Stimulated activated CD8-positive, alpha-beta memory T cell treated with anti-CD3 and anti-CD28 coated beads, Interleukin-15, amount 100 ng/mL, for 48 hours (primary cell): ENCODE measurements at places on chromosomes 5 and 9.

GRCh38 chr5:80712919-80713318 is 58.1 kb upstream of the DHFR start:
- no peak for DNase-seq

DNA sequence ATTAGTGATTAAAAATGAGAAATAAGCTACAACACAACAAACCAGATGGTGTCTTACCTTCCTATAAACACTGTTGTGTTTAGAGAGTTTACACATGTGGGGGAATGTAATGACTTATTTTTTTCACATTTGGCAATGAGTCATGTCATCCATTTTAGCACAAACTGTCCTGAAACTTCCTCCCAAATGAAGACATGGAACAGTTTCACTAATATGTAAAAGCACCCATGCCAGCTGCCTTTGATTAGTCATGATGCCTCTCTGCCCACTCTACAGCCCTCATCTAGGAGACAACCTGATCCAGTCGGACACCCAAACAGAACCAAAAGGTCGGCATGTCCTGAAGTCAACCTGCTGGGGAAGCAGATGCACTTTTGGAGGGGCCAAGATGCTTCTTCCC is 98.2 kb downstream of the SEMA5A start:
- DNase-seq: no peak

DNA sequence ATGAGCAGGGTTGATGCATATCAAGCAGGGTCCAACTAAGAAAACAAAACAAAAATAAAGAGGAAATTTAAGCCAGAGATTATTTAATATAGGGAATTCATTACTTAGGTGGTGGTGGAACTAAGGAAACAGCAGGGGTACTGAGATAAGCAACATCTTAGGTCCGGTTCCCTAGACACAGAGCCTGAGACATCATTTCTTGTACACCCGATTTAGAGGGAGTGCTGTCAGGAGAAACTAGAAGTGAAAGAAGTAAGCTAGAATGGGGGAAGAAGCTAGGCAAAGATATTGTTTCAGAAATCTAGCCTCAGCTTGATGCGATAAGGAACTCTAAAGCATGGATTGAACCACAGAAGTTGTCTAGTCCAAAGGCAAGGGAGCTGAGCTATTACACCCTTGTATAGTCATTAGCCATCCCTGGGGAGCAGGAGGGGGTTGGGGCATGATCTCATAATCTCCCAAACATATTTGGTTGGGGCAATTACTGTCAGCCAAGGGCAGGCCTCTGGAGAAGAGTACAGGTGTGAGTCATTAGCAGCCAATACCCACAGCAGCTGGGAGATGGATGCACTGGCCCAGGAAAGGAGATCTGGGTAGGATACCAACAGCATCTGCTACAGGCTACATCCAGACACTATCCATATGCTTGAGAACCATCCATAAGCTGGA is 194.5 kb downstream of the ARL15 start:
- DNase-seq: no peak

- DNase-seq: no peak
These were observed 33.7 kb downstream of the BICD2 start for GRCh38 chr9:92730897-92731296.

DNA sequence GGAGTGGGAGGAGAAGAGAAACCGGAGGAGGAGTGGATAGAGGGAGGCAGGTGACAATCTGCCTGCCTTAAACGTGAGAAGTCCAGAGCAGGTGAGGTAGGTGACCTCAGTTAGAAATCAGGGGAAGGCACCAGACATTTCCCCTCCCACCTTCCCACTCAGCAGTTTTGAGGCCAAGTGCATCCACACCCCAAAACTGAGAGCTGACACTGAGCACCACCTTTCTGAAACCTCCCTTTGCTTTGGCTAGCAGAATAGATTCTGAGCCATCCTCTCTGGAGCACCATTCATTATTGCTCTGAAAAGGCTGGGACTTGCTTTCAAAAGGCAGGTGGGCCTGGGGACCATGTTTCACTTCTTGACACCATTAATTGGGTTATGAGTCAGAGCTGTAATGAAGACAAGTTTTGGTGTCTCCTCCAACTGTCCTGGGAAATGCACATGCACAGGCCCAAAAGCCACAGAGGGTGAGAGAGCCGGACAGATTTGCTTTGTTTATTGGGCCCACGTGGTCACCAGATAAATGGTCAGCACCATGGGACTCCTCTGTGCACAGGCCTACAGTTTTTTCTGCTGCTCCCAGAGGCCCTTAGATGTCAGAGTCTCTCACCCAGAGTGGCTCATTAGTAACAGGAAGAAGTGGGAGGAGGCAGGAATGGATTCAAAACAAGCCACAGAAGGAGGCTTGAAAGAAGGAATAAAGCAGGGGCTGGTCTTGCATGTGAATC is 314.7 kb downstream of the TLE1 start:
- no peak for DNase-seq

- DNase-seq: no peak
These were observed 254.1 kb upstream of the IRX4 start for GRCh38 chr5:2136728-2137333.

GRCh38 chr9:126395439-126396212 is 69.0 kb downstream of the MVB12B start:
- no peak for DNase-seq

DNA sequence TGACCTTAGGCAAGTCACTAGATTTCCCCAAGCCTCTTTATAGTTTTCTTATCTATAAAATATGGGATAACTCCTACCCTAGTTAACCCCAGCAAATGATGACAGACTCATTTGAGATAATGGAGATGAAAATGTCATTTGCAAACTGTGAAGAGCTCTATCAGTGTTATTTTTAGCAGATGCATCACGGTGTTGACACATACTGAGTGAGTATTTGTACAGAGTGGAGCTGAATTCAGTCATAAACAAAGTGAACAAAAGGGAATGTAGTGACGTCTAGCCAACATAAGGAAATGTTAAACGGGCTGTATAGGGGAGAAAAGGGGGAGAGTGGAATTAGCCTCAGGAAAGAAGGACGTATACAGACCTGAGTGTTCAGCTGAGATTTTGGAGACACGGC is 75.9 kb downstream of the NMUR2 start:
- DNase-seq: no peak

- no peak for DNase-seq
These were observed 52.0 kb upstream of the PTGER4 start for GRCh38 chr5:40627706-40628105.

DNA sequence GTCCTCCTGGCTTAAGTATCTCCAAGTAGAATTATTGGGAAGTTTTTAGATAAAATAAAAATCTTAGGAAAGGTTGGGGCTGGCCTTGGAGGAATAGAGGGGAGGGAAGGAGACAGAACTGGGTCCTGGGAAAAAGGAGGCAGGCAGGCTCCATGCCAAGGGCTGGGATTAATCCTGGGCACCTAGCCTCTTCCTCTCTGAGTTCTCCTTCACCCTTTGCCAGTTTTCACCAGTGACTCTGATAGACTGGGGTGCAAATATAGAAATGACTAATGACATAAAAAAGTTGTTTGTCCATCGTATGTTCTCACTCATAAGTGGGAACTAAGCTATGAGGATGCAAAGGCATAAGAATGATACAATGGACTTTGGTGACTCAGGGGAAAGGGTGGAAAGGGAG is 81.9 kb downstream of the RMI1 start:
- DNase-seq: no peak

- no peak for DNase-seq
These were observed 36.7 kb downstream of the CNTLN start for GRCh38 chr9:17171309-17172094.

- no peak for DNase-seq
These were observed 189.2 kb upstream of the NR3C1 start for GRCh38 chr5:143592648-143593047.

DNA sequence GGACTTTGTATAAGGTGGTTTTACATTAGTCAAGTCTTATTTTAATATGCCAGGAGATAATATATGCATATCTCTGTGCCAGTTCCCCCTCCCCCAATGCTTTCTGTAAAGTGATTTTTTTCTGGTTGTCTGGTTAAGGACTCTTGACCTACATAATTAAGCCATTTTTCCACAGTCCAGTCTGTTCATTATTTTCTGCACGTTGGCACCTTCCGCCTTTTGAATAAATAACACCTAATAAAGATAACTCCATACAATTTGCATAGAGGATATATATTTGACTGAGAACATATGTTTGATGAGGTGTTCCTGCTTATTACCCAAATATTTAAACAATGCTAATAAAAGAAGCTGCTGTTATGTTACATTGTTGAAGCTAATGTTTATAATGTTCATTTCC is 320.9 kb downstream of the DMAC1 start:
- DNase-seq: no peak

- no peak for DNase-seq
These were observed 34.5 kb downstream of the BRINP1 start for GRCh38 chr9:119334745-119335144.

- no peak for DNase-seq
These were observed 32.1 kb upstream of the TNFSF15 start for GRCh38 chr9:114837923-114838322.

- DNase-seq: no peak
These were observed 74.3 kb upstream of the SSBP2 start for GRCh38 chr5:81825237-81825636.

DNA sequence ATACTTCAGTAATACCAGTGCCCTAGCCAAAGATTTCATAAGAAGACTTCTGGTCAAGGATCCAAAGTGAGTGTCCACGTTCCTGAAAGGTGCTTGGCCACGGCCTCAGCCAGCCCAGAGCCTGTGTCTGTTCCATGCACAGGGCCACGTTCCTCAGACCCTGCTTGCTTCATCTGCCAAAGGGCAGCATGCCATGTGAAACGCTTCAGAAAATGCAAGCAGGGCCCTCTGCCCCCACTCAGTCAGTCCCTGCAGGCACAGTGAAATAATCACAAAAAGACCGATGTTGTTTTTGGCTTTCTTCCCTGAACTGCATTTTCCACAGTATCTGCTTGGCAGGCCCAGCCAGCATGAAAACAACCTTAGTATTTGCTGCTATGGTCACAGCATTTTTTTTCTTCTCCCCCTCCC is 85.5 kb upstream of the CTSL start:
- DNase-seq: no peak

GRCh38 chr9:111036946-111037345 is 1.3 kb downstream of the LPAR1 start:
- DNase-seq: no peak

DNA sequence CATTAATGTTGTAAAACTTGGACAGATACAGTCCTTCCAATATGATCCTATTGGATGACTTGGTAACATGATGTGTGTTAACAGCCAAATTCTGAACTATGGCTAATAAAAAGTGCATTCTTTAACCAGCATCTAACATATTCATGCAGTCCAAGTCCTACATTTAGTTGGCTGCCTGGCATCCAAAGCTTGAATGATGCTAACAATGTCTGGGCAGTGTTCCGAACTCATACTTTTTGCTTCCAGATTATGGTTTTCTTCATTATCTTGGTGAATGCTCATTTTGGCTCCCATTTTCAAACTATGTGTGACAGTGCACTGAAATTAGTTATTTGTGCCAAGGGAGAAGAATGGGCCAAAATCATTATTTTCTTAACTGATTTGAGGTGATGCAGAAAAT is 2.8 kb downstream of the FAM174A start:
- no peak for DNase-seq

DNA sequence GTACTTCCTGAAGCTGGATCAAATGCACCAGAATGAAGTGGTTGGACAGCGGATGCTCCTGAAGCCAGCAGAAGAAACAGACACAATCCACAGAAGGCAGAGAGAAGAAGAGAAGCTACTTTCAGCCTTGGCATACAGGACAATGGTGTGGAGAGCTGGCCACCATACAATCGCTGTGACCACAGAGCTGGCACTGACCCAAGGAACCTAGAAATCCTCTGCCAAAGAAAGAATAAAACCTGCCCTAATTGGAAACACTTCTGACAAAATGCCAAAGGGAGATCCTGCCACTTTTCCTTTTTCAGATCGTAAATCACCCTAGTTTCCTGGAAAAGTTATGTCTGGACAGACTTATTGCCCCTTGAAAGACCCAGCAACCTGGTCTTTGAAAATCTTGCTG is 77.8 kb downstream of the BAAT start:
- DNase-seq: no peak

DNA sequence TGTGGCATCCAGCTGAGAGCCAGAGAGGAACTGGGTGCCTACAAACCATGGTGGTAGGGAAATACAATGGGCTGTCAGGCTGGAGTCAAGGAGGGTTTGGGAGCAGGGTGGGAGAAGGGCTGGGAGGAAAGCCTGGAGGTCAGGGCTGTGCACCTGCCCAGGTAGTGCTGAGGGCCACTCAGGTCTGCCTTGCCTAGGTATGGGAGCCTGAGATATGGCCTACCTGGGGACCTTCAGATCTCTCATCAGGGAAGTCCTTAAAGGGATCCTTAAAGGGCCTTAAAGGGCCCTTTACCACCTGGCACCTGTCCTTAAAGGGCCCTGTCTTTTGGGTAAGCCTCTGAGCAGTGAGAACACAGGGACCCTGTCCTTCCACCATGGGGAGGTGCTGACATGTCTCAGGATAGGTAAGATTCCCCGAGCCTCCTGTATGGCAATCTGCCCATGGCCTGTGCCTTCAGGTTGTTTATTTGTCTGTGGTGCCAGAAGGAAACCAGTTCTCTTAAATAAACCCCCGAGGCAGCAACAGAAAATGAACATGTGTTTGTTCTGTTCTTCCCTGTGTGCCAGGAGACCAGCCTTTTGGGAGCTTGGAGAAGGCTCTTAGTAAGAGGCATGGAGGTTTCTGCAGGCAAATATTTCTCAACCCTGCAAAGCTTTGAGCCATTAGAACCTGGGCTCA is 23.3 kb downstream of the SLC25A48 start:
- no peak for DNase-seq

GRCh38 chr5:174996941-174997340 is 272.6 kb downstream of the MSX2 start:
- no peak for DNase-seq

GRCh38 chr9:113828221-113828620 is 47.9 kb upstream of the ZNF618 start:
- no peak for DNase-seq

GRCh38 chr5:94830520-94830919 is 212.1 kb downstream of the SLF1 start:
- DNase-seq: no peak

GRCh38 chr5:100142607-100143006 is 392.6 kb upstream of the FAM174A start:
- no peak for DNase-seq

DNA sequence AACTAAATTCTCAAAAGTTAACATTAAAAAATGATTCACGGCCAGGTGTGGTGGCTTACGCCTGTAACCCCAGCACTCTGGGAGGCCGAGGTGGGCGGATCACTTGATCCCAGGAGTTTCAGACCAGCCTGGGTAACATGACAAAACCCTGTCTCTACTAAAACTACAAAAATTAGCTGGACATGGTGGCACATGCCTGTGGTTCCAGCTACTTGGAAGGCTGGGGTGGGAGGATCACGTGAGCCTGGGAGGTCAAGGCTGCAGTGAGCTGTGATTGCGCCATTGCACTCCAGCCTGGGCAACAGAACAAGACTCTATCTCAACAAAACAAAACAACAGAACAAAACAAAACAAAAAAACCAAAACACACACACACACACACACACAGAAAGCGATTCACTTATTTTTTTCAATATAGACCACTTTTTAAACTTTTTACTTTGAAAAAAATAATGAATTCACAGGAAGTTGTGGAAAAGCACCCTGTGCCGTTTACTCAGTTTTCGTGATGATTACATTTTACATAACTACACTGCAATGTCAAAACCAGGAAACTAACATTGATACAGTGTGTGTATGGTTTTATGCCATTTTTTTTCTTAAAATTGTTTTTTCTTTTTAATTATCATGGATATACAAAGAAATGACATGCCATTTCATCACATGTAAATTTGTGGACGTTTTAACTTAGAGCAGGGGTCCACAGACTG is 73.7 kb downstream of the TENT4A start:
- DNase-seq: no peak

GRCh38 chr5:14399054-14399692 is 182.4 kb upstream of the OTULINL start:
- no peak for DNase-seq
